ENCODE measurements at places on chromosomes 16 and 17.
A peak's percentile ranks its signal among the peaks of the same experiment; 100 is the strongest.

DNA sequence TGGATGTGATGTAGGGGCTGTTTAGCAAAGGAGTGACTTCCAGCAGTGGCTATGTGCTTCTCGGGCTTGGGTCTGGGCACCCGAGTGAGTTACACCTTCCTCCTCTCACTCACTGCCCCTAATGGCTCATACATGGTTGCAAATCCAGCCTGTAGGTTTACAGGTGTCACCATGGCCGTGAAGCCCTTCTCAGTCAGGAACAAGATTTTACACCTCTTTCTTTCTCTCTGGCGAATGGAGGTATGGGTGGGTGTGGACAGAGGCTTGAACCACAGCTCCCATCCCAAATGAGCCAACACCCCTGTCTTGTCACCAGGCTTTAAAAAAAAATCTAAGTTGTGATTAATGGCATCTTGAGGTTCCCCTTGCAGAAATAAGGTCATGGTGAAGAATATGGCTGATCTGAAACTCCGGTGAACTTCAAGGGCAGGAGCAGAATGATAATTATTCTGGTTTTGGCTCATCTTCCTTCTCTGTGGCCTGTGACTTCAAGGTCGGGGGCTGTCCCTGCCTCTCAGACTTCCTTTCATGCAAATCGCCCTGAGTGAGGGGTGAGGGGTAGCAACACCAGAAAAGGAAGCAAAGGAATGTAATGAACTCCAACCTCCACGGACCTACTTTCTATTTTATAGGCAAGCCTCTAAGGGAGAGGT lies 331.2 kb downstream of the MAF start:
- DNase-seq: no peak

- no peak for DNase-seq
Observed at GRCh38 chr16:57529391-57530103, 6.8 kb downstream of the CCDC102A start.

DNA sequence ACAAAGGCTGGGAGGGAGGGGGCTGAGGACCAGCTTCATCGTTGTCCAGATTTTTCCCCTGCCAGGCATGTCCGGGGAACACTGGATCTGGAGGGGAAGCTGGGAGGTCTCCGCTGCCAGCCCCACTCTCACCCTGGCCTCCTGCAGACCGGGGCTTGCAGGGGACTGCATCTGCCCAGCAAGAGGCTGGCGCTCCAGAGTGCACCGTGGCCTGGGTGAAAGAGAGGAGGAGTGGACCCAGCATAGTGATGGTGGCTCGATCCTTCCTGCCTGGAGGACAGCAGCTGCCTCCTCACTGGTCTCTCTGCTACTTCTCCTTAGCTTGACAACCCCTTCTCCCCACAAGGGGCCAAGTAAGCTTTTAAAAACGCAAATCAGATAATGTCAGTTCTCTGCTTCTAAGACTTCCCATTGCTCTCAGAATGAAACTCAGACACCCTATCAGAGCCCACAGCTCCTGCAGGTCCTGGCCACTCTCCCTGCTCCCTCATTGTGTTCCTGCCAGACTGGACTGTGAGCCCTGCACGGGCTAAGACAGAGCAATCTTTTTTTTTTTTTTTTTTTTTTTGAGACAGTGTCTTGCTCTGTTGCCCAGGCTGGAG lies 15.0 kb downstream of the CPNE2 start:
- DNase-seq: no peak

GRCh38 chr17:81551458-81552243 lies 502 bp downstream of the FAAP100 start:
- DNase-seq: no peak

- DNase-seq: no peak
Observed at GRCh38 chr16:11112723-11113348, 143.2 kb downstream of the SOCS1 start.

DNA sequence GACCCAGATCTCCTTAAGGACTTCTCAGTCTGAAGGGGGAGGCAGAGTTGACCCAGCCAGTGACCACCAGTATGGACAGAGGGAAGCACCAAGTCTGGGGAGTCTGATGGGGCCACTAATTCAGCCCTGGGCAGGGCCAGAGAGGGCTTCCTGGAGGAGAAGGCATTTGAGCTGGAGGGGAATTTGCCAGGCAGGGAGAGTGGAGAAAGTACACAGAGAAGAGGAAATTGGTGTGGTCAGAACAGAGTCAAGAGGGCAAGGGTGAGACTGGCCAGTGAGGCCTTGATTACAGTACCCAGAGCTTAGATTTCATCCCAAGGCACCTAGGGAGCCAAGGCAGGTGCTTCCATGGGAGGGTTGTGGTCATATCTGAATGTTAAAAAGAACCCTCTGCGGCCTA lies 36.3 kb downstream of the MYO15A start:
- DNase-seq: no peak

DNA sequence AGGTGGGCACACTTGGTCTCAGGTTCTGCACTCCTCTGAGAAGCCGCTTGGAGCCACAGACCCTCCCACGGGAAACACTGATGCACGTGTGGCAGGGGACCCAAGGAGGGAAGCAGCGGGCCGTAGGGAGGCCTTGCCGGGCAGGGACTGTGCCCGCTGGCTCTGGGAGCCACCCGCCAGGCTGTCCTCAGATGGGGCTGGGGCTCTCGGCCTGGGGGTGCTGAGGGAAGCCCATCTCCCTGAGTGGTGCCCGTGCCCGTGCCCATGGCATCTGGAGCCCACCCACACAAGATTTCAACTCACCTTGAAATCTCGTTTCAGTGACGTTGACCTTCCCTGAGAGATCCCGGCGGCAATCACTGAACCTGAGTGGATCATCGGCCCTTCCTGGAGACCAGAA lies 12.6 kb upstream of the CCDC154 start:
- DNase-seq: no peak

DNA sequence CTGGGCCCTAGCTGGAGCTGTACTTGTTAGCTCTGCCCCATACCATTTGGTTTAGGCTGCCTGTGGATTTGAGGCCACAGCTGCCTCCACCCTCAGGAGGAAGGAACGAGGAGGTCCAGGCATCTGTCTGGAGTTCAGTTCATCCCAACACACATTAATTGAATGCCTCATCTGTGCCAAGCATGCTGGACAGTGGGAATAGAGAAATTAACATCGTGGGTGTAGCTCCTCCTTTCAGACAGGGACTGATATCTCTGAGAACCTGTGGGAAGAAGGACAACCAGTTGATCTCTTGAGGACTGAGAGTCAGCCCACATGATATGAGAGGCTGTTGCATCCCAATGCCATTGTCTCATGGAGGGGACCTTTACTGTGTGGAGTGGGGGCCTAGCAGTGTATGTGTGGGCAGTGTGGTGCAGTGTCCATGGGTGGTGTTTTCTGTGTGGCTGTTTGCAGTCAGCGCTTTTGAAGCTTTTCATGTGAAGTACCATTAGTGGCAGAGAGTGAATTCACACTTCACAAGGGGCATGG lies 29.4 kb upstream of the DDX52 start:
- no peak for DNase-seq

DNA sequence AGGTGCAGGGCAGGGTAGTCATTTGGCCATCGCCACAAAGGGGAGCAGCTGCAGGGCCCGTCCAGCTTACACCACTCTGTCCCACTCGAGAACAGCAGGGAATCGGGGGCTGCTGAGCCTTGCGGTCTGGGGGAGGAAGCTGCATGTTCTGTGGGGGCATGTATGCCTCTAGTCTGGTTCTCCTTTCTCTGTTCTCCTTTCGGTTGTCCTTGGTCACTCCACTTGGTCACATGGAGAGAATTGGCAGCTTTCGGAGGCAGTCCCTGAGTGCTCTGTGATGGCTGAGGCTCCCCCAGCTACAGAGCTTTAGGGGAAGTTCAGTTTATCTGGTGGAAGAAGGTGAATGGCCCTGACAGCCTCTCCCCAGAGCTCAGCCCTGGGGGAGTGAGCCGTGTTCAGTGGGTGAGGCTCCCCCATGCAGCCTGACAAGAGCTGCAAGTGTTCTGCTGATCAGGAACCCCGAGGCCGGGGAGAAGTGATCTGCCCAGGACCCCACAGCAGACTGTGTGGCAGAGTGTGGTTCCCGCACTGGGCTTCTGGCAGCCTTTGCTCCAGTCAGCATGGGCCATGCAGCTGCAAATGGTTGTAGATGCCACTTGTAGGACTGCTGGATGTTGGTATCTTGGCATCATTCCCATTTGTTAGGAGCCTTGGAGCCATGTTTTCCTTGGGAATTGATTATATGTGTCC lies 22.3 kb upstream of the SMPD3 start:
- no peak for DNase-seq

DNA sequence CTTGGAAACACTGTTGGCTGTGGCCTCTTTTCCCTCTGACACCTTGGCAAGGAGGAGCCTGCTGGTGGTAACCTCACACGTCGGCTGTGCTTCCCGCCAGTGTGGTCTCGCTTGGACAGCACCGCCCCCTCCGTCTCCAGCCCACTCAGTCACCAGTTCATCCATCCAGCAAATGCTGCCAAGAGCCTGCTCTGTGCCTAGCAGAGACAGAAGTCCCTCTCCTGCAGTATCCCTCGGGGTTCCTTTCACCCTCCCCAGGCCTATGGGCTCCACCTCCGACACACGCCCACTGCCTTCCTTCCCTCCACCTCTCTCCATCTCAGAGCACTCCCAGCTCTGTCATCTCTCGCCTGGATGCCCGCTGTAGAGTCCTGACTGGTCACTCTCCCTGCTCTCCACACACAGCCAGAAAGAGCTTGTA lies 12.3 kb downstream of the CACNG4 start:
- no peak for DNase-seq

- DNase-seq: no peak
Observed at GRCh38 chr17:57999496-58000017, 7.5 kb downstream of the SRSF1 start.

- no peak for DNase-seq
Observed at GRCh38 chr17:73872816-73873215, 228.6 kb upstream of the SDK2 start.

- no peak for DNase-seq
Observed at GRCh38 chr17:54269881-54270280, 447.2 kb downstream of the KIF2B start.

DNA sequence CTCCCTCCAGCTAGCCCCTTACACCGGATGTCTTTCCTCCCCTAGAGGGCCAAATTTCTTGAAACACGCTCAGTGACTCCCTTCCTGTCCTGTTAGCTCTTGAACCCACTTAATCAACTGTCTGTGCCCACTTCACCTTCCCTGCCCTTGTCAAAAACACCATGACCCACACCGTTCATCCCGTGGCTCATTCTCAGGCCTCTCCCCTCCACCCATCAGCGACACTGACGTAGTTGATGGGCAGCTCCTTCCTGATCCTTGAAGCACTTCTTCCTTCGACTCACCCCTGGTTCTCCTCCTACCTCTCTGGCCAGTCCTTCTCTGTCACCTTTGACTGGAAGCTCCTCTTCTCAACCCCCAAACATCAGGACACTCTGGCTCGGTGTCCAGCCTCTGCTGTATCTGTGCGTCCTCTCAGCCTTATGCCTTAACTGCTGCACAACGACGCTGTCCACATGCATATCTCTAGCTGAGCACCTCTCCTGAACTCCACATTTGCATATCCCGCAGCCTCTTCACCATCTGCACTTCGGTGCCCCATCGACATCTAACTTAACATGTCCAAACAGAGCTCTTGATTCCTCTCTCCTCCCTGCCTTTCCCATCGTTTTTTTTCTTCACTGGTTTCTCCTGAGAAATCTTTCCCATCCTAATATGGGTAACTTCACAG lies 39.3 kb upstream of the CCDC182 start:
- DNase-seq: no peak

GRCh38 chr17:64017381-64017980 lies 3.0 kb downstream of the ICAM2 start:
- no peak for DNase-seq

DNA sequence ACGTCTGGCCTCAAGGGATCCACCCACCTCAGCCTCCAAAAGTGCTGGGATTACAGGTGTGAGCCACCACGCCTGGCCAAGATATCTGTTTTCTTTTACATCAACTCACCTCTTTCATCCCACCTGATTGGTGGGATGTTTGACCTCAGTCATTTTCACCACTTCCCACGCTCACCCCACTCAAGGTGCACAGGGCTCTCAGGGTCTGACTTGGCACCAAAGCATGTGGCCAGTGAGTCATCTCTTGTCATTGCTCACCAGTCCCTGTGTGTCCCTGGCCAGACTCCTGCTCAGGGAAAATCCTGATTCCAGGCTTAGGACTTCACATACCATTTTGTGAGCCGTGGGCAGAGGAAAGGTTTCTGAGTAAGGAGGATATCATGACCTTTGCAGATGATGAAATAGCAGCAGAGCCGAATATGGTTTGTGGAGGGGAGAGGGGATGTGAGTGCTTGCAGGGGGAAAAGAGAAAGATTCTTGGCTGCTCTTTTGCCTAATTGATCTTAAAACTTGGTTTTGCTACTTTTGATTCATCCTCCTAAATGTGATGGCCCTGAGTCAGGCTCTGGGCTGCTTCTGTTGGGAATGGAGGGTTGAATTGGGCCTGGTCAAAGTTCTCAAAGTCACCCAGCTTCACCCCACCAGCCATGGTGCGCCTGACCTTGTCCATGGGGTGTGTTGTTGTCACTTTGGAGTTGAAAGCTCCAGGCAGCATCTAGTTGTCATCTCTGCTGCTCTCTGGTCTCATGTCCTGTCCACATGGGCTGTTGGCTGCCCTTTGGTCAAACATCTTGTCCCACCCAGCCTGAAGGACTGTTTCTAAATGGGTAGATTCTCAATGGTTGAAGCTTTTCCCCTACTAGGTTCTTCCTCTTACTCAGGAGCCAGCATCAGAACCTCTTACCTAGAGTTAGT lies 6.0 kb upstream of the KCNH6 start:
- peak; percentile 78 for DNase-seq

- DNase-seq: no peak
Observed at GRCh38 chr16:58639836-58640235, 10.2 kb upstream of the CNOT1 start.

GRCh38 chr16:1763521-1764511 lies 7.5 kb downstream of the NME3 start:
- no peak for DNase-seq

- no peak for DNase-seq
Observed at GRCh38 chr16:85125570-85126393, 13.5 kb upstream of the CIBAR2 start.

GRCh38 chr17:41520821-41521521 lies 2.3 kb upstream of the KRT15 start:
- DNase-seq: no peak

GRCh38 chr17:40883626-40884334 lies 1.3 kb downstream of the KRT20 start:
- no peak for DNase-seq

DNA sequence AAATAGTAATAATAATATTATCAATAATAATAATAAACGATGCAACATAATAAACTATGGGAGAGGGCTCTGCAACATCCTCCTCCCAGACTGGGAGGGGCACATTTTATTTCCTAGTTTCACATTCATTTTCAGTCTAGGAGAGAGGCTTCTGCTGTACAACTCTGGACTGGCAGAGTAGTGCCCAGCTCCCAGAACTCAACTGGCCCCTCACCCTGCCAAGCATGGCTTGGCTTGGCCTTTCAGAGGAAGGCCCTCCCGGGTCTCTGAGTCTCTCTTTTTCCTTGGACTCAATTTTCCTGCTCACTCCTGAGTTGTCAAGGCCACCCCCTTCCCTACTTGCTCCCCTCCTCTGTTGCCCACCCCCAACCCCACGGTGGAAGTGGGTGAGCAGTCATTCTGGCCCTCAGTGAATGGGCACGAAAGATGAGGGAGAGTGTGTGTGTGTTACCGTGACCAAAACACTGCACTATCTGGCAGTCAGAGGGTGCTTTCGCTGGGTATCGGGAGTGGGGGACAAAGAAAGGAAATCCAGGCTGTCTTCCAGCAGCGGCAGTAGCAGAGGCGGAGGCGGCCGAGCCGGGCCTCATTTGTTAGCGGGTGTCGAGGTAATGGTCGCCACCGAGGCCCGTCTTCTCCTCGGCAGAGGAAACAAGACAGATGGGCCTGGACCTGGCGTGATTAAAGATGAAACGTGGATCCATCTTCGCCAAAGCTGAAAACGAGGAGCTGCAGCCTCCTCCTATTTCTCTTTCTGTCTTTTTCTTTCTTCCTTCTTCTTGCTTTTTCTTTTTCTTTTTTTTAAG lies 2.3 kb downstream of the HOXB4 start:
- DNase-seq: no peak

GRCh38 chr16:69157196-69157595 lies 24.7 kb downstream of the UTP4 start:
- DNase-seq: no peak
